ENCODE measurements at places on chromosomes 7 and 10. TPM values are rescaled to one million over a fixed set of nuclear protein-coding genes. Genes with fewer than 3 reads are reported as not detected.
A peak's percentile ranks its signal among the peaks of the same experiment; 100 is the strongest.

Gene ZP3
- total RNA-seq, result 1.0 TPM

Gene LYZL1
- total RNA-seq, result not detected

GRCh38 chr10:19014498-19014897, 34.1 kb upstream of the MALRD1 start:
- DNase-seq, result no peak

DNA sequence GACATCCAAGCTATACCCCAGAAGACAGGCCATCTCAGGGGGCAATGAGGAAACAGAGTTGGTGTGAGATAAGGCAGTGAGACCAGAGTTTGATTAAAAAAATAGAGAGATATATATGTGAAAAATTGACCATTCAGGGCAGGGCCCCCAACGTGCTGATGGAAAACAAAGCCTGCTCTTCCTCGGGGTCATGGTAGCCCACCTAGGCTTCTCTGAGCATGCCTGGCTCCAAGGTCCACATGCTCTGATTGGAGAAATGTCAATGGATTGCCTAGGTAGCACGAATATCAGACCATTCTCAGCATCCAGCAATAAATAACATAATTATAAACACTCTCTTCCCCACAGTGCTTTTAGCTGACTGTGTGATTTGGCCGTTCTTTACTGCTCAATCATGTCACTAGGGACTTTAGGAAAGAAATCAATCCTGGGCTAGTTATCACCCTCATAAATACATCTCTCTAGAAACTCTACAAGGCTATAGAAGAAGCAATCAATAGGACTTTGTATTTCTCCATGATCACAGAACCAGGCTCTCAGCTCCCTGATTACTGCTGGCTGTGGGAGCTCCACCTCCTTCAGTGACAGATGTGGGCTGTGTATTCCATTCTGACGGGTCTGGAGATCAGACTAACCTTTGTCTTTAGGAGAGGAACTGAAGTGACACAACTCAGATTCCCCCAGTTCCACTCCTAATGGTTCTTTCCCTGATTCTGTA, 766.4 kb downstream of the GRID1 start:
- no peak for DNase-seq

- no peak for DNase-seq
These were observed 18.7 kb downstream of the PKD2L1 start for GRCh38 chr10:100311298-100311697.

- DNase-seq, result no peak
These were observed 19.3 kb downstream of the TCAF1 start for GRCh38 chr7:143882604-143883078.

- DNase-seq, result peak; percentile 39
These were observed 46.2 kb downstream of the RGS10 start for GRCh38 chr10:119496273-119496672.

DNA sequence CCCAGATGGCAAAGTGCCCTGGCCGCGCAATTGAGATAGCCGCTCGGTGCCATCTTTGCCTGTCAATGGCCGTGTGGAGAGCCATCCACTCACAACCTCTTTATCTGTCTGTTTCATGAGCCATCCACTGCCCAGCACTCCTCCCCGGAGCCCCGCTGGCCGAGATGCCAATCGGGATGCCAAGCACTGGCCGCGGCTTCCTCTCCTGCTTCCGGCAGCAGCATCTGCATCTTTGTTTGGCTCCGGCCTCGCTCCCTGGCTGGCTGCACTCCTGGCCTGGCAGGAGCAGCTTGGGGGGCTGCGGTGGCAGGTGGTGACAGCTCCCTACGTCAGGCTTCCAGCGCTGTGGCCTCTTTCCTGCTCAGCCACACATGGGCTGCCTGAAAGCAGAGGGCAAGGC, 231.7 kb downstream of the USP6NL start:
- no peak for DNase-seq

DNA sequence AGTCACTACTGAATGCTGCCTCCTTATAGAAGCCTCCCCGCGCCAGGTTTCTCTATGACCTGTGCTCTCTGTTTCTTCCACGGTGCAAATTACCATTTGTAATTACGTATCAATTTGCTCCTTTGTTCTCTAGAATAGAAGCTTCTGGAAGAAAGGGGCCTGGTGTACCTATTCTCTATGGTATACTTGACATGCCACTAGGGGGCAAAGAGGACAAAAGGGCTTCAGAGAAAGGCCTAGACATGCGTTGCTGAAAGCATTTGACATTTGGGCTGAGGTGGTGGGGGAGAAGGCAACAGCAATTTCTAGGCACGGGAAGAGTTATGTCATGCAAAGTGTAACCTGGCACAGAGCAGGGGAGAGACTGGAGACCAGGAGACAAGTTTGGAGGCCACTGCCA, 148.7 kb downstream of the WDR11 start:
- DNase-seq, result no peak
